GM23248 (cell line): ENCODE measurements at places on chromosomes 2 and 18.

GRCh38 chr2:160515120-160515519, 21.5 kb upstream of the RBMS1 start:
- no peak for DNase-seq

- DNase-seq = no peak
Measured at GRCh38 chr2:197035002-197035401, 108.5 kb upstream of the PGAP1 start.

DNA sequence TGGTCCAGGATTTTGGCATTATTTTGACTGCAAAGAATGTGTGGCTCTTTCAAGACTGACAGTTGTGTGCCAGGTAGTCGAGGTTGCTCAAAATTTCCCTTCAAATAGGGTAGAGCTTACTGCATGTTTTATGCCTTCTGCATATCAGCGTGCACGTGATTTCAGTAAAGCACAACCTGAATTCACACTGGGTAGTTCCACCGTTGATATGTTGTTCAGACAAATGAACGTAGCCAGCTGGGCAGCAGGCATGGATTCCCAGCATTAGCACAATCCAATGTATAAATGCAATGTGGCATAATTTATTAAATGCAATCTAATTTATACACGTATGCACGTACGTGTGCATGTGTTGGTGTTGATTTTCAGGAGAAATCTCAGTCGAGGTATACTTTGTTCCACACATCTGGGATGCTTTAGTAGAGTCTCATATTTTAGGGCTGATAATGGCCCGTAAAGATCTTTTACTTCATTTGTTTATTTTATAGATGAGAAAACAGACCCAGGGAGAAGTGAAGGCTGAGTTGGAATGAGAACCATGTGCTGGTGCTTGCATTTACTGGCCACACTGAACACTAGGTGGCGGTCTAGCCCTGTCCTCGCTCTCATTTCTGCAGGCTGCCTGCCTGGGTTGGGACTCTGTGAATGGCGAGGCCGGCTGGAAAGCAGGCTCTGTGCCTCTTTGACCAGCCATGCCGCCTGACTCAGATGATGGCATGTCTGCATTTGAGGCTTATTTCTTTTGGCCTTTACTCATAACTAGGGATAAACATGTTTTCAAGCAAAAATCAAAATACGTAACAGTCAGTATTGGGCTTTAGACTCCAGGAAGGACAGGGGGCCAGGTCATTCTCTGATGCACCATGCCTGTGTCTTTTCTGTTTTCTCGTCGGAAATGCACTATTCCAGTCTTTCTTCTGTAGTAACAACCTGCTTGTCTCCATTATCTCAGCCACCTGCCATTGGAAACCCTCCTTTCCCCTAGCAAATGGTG, 120.4 kb downstream of the RNF144A start:
- peak; percentile 85 for DNase-seq

DNA sequence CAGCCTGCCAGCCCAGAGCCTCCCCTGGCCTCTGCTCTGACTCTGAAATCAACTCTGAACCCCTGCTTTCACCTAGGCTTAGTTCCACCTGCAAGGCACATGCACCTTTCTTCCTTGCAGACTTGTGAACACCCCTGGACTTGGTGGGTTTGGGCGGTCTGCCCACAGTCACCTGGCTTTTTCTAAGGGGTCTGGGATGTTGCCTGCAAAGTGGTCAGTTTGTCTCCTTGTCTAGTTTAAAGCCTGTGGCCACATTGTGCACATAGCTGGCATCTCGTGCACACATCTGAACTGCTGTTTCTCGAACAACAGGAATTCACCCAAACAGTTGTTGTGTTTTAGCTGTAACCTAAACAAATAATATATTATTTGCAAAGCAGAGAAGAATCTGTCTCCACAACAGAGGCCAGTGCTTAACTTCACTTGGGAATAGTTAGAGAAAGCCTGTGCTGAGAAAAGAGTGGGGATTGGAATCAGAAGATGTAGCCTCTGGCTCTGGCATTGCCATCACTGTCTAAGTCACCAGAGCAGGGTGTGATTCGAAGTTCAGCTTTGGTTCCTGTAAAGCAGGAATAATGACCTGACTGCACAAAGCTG, 108.5 kb downstream of the TMEM18 start:
- no peak for DNase-seq
